Tibial artery (tissue), 4 donors: ENCODE measurements at places on chromosomes 6 and 20.

- no peaks in the 10 kb centered on the region for H3K27me3 ChIP-seq
- DNase-seq, result no peak
- H3K4me3 ChIP-seq, result no peak overlapping the region
- no peaks in the 10 kb centered on the region for H3K4me1 ChIP-seq
These were observed 202.1 kb downstream of the NFATC2 start for GRCh38 chr20:51340451-51340840.

GRCh38 chr6:109309917-109310316 lies 72.3 kb downstream of the CD164 start:
- no peak overlapping the region for H3K4me3 ChIP-seq
- DNase-seq, result no peak
- H3K27ac ChIP-seq, result no peak overlapping the region
- no peaks in the 10 kb centered on the region for H3K36me3 ChIP-seq
- H3K27me3 ChIP-seq, result no peaks in the 10 kb centered on the region
- no peaks in the 10 kb centered on the region for H3K4me1 ChIP-seq

- H3K4me3 ChIP-seq, result no peak overlapping the region
- no peak overlapping the region for H3K27ac ChIP-seq
- H3K4me1 ChIP-seq, result no peaks in the 10 kb centered on the region
- no peaks in the 10 kb centered on the region for H3K36me3 ChIP-seq
These were observed 13.3 kb downstream of the GRM4 start for GRCh38 chr6:34132486-34133185.

DNA sequence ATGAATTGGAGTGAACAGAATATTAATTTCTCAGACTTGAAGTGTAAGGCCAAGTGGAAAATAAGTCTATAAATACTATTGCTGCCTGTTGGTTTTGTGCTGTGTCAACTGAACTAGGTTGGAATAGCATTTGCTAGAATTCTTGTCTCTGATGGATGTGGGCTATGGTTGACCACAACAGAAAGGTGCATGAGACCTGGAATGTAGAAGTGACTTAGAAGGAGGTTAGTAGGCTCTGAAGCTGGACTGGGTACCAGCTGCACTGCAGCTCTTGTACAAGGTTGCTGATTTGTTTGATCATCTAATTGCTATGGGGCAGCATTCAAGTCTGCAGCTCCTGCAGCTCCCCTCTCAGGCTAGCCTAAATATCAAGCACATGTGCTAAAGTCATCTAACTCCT lies 479.0 kb upstream of the NRSN1 start:
- H3K36me3 ChIP-seq, result no peaks in the 10 kb centered on the region
- no peak overlapping the region for H3K4me3 ChIP-seq
- H3K27me3 ChIP-seq, result no peaks in the 10 kb centered on the region
- H3K27ac ChIP-seq, result no peak overlapping the region
- no peak for DNase-seq

DNA sequence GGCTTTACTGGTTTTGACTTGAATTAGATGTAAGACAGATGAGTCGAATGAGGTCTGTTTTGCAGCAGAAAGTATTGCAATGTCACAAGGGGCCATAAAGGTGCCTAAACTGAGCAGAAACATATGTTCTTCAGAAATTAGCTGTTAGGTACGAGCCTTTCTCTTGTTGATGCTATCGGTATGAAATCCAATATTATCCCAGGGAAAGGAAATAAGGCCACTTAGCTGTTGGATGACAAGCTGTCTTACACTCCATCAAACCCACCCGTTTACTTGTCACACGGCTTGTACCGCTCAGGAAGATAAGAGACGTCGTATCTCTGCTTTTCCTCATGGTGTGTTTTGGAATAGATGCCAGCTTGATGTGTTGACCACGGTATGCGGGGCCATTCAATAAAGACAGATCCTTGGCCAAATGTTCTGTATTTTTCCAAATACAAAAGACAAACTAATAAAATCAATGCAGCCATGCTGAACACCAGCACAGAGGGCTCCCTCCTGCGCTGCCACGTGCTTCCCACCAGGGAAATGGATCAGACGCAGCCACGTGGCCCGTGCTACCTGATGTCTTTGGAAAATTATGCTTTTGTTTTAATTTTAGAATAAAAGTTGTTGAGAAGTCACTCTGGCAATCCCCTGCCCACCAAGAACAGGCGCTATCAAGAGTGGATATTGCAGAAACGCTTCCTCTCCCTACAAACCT lies 255.9 kb upstream of the SULF2 start:
- H3K4me1 ChIP-seq, result no peaks in the 10 kb centered on the region
- H3K27ac ChIP-seq, result no peak overlapping the region
- H3K4me3 ChIP-seq, result no peak overlapping the region
- no peaks in the 10 kb centered on the region for H3K27me3 ChIP-seq
- DNase-seq, result no peak

GRCh38 chr20:31475472-31476293 lies 595 bp downstream of the REM1 start:
- H3K4me3 ChIP-seq, result peak overlapping the region; percentile 57
- DNase-seq, result no peak
- H3K36me3 ChIP-seq, result no peaks in the 10 kb centered on the region
- H3K4me1 ChIP-seq, result peaks cover 11% of the 10 kb centered on the region
- H3K27me3 ChIP-seq, result no peaks in the 10 kb centered on the region

DNA sequence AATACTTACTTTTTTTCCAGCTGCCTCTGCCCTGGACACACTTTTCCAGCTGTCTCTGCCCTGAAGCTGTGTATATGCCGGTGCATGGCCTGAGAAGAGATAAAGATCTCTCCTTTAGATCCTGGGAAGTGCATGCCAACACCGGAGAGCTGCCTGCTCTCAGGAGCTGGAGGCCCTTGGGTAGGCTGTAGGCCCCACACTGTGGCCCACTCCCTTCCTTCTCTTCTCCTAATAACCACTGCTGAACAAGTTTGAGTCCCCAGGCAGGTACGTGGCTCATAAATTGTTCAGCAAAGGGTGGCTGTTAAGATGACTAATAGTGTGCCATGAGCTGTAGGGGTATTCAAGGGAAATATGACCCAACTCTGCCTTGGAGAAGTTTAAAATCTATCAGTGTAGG lies 102.5 kb downstream of the CD24 start:
- no peaks in the 10 kb centered on the region for H3K4me1 ChIP-seq
- H3K27ac ChIP-seq, result no peak overlapping the region
- no peaks in the 10 kb centered on the region for H3K36me3 ChIP-seq
- DNase-seq, result no peak
- H3K27me3 ChIP-seq, result no peaks in the 10 kb centered on the region

DNA sequence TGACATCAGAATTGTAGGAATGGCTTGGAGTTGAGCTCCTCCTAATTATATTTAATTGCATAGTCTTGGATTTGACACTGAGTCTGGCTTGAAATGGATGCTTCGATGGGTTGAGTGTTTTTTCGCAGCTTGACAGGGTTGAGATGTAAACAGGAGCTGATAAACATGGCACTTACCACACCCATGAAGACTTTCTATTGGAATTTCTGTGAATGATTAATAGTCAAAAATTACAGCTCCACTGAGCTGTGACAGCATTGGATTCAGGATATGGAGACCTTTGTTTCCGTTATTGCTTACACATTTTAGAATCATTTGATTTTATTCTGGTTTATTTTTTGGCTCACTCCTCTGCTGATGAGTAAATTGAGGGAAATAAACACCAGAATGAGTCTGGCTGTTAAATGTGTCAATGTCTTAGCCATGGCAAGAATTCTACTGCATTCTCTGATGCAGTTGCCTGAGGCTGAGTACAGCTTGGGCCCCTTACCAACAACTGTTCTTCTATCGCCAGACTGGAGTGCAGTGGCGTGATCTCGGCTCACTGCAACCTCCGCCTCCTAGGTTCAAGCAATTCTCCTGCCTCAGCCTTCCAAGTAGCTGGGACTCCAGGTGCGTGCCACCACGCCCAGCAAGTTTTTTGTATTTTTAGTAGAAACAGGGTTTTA lies 128.1 kb upstream of the DOK5 start:
- H3K36me3 ChIP-seq, result no peaks in the 10 kb centered on the region
- no peaks in the 10 kb centered on the region for H3K27me3 ChIP-seq
- H3K4me3 ChIP-seq, result no peak overlapping the region
- H3K27ac ChIP-seq, result no peak overlapping the region
- H3K4me1 ChIP-seq, result no peaks in the 10 kb centered on the region

DNA sequence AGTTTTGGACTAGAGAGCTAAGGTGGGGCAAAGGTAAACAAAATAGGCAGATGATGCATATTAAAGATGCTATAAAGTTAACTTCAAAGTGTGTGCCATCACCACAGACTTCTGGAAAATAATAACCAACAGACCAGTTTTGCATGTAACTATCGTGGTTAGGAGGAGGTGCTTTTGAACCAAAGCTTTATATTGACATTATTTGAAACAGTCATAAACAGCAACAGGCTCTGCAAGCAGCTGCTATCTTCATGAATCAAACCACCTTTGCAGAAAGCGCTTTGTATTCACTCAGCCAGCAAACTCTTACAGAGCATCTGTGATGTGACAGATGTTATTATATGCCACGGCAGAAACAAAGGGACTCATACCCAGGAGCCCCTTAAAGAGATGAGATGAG lies 81.9 kb downstream of the CRYBG1 start:
- no peak for DNase-seq
- no peaks in the 10 kb centered on the region for H3K36me3 ChIP-seq
- no peak overlapping the region for H3K27ac ChIP-seq
- no peak overlapping the region for H3K4me3 ChIP-seq
- no peaks in the 10 kb centered on the region for H3K4me1 ChIP-seq
